ENCODE measurements at places on chromosomes 7 and 10.

GRCh38 chr7:76121044-76121443 is 73.1 kb downstream of the MDH2 start:
- no peak for DNase-seq

GRCh38 chr7:155265961-155266360 is 31.7 kb upstream of the INSIG1 start:
- DNase-seq: no peak

GRCh38 chr10:90168244-90168643 is 466.9 kb downstream of the KIF20B start:
- no peak for DNase-seq

DNA sequence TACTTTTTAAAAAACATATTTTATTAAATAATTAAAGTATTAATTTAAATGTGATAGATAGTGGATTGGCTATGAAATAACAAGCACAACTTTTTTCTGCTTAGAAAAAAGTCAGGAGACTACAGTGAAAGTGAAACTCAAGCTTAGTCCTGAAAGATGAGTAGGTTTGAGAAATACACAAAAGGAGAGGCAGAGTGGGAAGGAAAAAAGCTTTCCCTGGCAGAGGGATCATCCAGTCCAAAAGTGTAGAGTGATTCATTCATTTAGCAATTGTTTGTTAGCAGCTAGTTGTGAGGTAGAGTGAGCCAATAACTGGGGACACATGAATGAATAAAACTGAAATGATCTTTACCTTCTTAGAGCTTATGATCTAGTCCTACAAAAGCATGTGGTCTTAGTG is 93.5 kb downstream of the FOXP2 start:
- no peak for DNase-seq

DNA sequence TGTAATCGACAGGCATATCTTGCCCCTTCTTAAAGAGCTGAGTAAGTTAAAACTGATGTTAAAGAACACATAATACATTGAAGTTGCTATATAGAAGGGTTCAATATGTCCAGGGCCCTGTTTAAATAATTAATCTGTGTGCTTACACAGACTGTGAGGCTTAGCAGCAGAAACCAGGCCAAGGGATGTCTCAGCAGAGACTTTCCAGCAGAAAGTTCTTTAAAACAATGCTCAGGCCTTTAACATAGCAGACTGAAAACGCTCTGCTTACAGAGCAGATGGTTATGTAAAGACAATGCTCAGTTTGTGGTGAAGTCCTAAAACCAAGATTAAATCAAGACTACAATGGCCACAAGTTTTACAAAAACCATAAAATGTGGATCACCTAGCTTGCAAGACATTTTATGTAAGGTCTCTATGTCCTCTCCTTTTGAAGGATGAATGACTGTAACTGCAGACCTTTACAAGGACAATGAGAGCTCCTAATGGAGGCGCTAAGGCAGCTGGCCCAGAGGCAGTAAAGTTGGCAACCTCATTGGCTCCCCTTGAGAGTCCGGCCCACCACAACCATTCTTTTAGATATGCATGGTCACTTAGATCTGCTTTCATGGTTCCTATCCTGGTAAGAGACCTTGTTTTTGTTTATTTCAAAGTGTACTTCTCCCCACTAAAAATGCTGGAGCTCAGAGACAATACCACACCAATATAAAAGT is 56.3 kb downstream of the FZD1 start:
- DNase-seq: no peak

GRCh38 chr7:19248681-19249080 is 103.5 kb upstream of the FERD3L start:
- DNase-seq: no peak

DNA sequence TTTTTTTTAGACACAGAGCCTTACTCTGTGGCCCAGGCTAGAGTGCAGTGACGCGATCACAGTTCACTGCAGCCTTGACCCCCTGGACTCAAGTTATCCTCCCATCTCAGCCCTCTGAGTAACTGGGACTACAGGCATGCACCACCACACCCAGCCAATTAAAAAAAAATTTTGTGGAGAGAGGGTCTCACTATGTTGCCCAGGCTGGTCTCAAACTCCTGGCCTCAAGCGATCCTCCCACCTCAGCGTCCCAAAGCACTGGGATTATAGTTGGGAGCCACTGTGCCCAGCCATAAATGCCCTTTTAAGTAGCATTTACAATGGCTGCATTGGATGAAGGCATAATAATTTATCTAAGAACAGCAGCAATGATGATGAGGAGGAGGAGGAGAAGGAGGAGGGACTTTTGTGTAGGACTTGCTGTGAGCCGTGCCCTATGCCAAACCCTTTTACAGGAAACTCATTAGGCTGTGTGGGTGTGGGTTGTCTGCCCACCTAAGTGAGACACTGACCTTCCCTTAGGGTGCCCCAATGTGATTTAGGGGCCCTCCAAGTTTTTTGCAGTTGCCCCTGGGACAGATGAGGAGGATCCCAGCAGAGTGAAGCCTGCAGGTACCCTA is 51.1 kb downstream of the EEPD1 start:
- DNase-seq: no peak

DNA sequence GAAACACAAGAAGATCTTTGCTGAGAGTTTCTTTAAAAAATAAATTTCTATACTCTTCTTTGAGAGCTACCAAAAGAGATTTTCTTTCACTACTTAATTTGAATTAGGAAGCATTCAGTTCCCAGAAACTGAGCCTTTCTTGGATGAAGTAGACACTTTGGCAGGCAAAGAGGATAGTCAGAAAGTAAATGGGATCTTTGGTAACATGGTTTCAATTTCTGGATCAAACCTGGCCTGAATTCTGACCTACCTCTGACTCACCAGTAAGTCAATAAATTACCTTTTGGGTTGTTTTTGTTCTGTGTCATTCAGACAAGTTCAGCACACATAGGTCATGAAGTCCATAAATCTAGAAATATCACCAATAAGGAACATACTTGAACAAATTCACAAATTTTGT is 26.8 kb upstream of the CABCOCO1 start:
- DNase-seq: no peak
